HEK293T (cell line): ENCODE measurements at places on chromosomes 7 and 10.

GRCh38 chr10:86964061-86964846, 4.0 kb upstream of the ADIRF start:
- no peak for DNase-seq

DNA sequence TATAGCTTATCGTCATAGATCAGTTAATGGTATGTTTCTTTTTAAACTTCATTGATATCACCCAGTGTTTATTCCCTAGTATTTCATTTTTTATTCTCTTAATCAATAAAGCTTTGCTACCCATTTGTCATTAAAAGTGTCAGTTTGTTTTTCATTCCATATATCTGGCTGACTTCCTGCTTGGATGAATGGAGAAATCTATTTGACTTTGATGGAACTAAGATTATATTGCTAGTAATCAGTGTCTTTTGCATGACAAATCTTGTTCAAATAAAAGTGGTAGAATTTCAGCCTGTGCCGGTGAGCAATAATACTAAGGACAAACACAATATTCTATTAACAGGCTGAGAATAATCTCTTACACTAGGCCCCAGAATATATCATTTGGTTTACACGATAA, 203.3 kb downstream of the SEC23IP start:
- DNase-seq, result no peak

GRCh38 chr10:13659887-13660550, 73.3 kb downstream of the PRPF18 start:
- peak; percentile 71 for DNase-seq

DNA sequence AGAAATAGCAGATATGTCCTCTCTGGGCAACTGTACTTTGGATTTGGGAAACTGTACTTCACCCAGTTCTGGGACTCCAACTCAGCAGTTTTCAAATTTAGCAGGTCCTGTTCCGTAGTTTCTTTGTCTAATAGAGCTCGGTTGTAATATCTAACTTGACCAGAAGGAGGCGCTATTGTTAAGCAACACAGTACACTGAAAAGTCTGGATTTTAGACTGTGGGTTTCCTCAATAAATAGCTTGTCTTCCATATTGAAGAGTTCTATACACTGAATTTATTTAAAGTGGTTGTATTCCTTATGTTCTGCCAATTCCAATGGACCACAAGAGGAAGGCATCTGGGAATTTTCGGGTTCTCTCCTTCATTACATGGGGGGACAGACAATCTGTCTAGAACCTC, 39.8 kb downstream of the ELFN1 start:
- DNase-seq, result no peak

- DNase-seq, result no peak
These were observed 146.7 kb upstream of the TMEM196 start for GRCh38 chr7:19920166-19920565.

GRCh38 chr7:54556121-54556520, 13.9 kb downstream of the VSTM2A start:
- no peak for DNase-seq

GRCh38 chr10:88082391-88082790, 219.0 kb downstream of the PTEN start:
- DNase-seq, result no peak

GRCh38 chr7:112280267-112280666, 73.8 kb downstream of the ZNF277 start:
- no peak for DNase-seq

DNA sequence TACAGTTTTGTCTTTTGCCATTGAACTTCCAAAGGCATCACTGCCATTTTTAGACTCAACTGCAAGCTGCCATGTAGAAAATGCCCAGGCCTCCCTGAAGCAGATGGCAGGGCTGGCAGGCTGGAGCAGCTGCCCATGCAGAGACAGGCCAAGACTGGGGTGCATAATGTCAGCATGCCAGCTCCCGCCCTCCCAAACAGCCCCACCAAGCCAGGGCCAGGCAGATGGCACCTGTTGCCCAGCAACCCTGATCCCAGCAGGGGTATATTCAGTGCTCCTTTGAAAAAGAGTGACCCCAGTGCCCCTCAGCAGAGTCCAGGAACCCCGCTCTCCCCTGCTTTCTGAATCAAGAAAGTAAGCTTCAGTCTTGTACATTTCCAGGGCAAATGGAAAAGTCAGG, 32.6 kb downstream of the VSTM4 start:
- no peak for DNase-seq

DNA sequence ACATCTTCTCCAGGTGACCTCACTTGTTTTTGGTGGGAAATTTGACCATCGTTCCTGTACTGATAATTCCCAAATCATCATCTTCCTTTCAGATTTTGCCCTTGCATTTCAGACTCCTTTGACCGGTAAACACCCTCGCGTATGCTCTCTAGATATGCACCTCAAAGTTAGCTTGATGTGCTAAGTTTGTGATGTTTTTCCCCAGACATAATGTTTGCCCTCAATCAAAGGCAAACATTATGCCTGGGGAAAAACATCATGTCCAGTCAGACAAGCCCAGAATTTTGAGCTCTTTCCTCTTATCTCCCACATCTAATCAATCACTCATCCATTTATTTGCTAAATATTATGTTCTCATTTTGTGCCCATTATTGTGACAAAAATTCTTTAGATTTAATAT, 26.2 kb downstream of the CCSER2 start:
- no peak for DNase-seq

- no peak for DNase-seq
These were observed 201.4 kb downstream of the FZD1 start for GRCh38 chr7:91465595-91466061.

DNA sequence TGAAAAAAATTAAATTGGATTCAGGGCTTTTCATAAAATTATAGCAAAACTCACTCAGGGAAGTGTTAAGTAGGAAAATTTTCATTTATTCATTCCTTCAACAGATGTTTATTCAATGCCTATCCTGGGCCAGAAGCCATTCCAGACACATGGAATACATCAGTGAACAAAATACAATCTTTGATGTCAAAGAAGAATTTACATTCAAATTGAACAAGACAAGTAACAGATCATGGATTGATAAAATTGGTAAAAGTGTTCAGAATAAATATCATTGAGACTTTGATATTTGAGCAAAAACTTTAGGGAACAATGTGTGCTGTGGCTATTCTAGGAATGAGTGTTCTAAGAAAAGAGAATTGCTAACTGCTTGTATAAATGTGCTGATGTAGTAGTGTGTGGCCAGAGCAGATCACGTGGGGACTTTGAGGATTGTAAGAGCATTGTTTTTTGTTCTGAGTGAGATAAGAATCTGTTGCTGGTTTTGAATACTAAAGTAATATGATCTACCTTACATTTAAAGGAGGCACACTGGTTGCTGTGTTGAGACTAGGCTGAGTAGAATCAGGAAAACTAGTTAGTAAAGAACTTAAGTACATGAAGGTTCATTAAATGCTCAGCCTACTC, 957.2 kb downstream of the PCDH15 start:
- peak; percentile 6 for DNase-seq

GRCh38 chr10:49593564-49593875, 16.6 kb upstream of the SLC18A3 start:
- DNase-seq, result no peak
